ENCODE measurements at places on chromosomes 4 and X. TPM values are rescaled to one million over a fixed set of nuclear protein-coding genes. Genes with fewer than 3 reads are reported as not detected.

Gene POU3F4
- total RNA-seq = not detected

Gene STAP1
- total RNA-seq = not detected

Gene FAM184B
- total RNA-seq = 0.28 TPM

Gene GLRB
- total RNA-seq = 1.2 TPM

Gene WFS1
- 8.8 TPM for total RNA-seq

Gene PSAPL1
- not detected for total RNA-seq

Gene GABRE
- total RNA-seq = 1.7 TPM

Gene ADAMTS3
- total RNA-seq = 0.13 TPM

Gene ZDHHC15
- 0.25 TPM for total RNA-seq

Gene ELOVL6
- 0.99 TPM for total RNA-seq

Gene SSX4B
- not detected for total RNA-seq

Gene ANOS1
- 4.9 TPM for total RNA-seq

Gene PAGE2
- not detected for total RNA-seq

Gene RAI2
- 3.2 TPM for total RNA-seq

Gene CT83
- total RNA-seq = not detected

Gene PAGE5
- total RNA-seq = not detected

Gene SSX3
- total RNA-seq = not detected

Gene CFAP99
- total RNA-seq = not detected

Gene DSPP
- not detected for total RNA-seq

Gene ZNF157
- not detected for total RNA-seq

Gene CXCL1
- total RNA-seq = 4.2 TPM

Gene SCRG1
- not detected for total RNA-seq
